ENCODE measurements at places on chromosomes 1 and 21. TPM values are rescaled to one million over a fixed set of nuclear protein-coding genes. Genes with fewer than 3 reads are reported as not detected.
A peak's percentile ranks its signal among the peaks of the same experiment; 100 is the strongest.

DNA sequence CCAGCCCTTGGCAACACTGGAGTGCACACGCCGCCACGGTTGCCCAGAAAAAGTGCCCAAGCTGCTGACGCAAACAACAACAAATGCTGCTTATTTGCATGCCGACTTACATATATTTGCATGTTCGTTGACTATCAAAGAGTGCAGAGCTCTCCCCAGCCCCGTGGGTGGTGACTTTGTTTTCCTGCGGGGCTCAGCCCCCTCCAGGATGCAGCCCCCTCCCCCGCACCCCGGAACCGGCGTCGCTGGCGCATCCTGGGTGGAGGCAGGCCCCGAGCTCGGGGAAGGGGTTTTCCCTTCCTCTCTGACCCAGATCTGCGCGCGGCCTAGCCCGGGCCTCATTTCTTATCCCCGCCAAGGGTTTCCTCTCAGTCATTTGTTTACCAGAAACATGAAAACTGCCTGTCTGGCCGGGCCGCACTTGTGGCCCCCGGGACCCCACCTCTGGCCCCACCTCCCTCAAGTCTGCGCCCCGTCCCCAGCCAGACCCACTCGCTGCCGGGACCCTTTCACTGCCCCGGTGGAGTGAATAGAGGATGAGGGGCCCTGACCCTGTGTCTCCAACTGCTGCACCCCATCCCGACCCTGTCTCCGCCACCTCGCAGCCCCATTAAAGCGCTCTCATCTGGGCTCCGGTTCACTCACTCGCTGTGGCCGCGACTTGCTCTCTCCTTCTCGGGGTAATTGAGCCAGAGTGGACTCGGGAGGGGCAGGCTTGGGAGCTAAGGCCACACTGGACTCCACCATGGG is 5.5 kb downstream of the TNFRSF25 start:
- DNase-seq, result no peak

GRCh38 chr1:202274611-202275010 is 67.1 kb downstream of the UBE2T start:
- DNase-seq, result no peak

- no peak for DNase-seq
These were observed 29.4 kb upstream of the MX1 start for GRCh38 chr21:41396558-41397075.

GRCh38 chr1:181701891-181702290 is 218.6 kb downstream of the CACNA1E start:
- no peak for DNase-seq

- peak; percentile 98 for DNase-seq
These were observed 14.0 kb upstream of the UMODL1 start for GRCh38 chr21:42056996-42057689.

DNA sequence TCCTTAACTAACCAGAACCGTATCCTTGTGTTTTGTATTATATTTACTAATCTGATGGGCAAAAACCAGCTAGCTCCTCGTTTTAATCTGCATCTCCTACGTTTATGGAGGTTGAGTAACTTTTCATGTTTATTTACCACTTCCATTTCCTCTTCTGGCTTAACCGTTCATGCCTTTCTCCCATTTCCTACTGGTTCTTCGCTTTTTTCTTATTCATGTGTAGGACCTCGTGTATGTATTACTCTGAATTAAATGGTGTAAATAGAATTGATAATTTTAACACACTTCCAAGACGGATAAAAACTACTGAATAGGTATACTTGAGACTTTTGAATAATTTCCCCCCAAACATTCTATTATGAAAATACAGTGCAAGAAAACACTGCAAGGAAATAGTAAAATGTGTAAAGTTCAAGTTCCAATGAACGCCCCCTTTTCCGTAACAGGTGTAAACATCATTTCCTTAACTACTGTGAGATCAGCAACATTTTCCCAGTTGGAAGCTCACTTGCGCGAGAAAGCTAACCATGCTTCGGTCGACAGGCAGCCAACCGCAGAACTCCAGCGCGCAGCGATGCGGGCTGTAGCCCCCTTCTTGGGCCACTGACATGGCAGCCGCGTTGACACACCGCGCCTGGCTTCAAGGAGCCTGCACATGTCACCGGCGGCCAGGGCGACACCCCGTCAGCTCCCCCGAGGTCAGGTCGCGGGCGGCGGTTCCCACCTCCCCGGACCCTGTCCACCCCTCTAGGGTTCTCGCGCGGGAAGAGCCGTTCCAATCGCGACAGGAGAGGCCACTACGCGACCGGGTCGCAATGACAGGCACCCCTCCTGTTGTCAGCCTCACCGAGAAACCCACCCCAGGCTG is 816 bp downstream of the EDEM3 start:
- DNase-seq, result peak; percentile 31

DNA sequence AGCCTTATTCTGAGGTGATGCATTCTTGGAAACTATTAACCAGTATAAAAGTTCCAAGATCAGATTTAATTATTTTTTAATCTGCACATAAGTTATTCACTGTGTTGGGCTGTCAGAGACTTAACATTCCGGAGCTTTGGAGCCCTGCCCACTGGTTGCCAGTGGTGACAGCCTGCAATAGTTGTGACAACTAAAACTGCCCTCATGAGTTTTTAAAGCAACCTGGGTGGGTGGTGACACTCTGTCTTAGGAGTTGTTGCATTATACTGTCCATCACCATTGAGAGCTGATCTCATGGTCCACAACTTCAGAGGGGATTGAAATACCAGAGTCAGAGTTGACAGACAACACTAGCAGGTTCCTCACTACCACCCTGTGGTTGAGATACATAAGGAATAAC is 653.9 kb upstream of the USP24 start:
- peak; percentile 23 for DNase-seq

- DNase-seq, result peak; percentile 29
These were observed 95.9 kb upstream of the CCDC190 start for GRCh38 chr1:162956922-162957321.

GRCh38 chr21:38938343-38938742 is 132.6 kb downstream of the ETS2 start:
- no peak for DNase-seq

GRCh38 chr1:23960291-23961020 is 828 bp downstream of the PNRC2 start:
- DNase-seq, result peak; percentile 39

DNA sequence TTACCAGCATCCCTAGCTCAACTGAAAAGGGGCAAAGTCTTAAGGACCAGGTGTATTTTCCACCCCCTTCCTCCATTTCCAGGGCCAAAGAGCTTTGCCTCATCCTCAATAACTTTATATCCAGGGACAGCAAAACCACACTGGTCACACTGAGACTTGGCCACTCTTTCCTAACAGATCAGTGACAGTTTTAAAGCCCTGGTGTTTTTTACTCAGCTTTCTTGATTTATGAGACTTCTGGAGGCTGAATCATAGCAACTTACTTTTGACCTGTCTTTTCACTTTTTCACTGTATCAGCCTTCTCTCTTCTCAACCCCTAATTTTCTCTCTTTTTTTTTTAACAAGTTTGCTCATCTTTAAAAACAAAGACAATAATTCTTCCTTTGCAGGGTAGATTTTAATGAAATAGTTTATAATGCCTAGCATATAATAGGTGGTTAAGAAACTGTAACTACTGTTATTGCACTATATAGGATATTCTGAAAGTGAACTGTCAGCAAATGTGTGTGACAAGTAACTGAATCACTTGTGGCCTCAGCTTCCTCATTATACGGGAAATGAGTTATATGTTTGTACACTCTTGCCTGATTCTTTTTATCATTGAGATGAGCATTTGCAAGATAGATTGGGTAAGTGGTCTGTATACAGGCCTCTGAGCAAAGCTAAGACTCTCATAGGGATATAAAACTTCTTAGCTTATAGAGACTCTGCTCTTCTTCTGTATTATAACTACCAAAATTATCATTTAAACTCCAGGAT is 19.7 kb upstream of the DYNLT5 start:
- no peak for DNase-seq

DNA sequence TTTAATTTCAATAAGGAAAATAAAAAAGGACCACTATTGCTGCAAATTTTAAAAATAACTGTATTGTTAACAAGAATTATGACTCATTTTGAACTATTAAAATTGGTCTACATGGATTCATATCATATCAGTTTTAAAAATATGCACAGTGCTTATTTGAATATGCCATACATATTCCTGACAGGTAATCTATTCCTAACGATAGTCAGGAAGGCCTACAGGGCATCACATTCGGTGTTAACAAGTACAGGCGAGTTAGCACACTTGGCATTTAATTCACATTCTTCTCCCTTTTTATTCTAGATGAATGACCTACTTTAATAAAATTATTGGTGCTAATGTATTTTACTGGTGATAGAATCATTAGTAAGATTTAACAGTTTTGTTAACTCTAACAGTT is 174.6 kb downstream of the USH2A start:
- DNase-seq, result no peak

DNA sequence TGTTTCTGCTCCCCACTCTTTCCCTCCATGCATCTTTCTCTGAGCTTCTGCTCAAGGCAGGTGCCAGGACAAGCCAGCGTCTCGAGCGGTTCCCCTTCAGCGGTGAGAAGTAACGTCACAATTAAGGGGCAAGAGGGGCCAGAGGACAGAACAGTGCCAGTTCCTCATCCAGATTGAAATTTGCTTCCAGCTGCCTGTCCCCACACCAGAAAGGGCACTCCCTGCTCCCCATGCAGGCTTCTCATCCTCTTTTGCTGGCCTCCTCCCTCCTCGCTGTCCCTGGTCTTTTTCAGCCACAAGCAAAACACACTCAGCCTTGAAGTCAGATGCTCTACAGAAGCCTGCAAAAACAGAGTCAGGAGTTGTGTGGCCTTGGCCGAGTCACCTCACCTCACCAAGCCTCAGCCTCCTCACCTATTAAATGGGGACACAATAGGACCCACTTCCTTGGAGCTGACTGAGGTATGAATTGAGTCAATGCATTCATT is 35.0 kb upstream of the ECE1 start:
- DNase-seq, result no peak

- peak; percentile 97 for DNase-seq
These were observed 1.0 kb upstream of the S100A2 start for GRCh38 chr1:153566414-153567371.

GRCh38 chr1:214453109-214453722 is 98.2 kb downstream of the PTPN14 start:
- peak; percentile 73 for DNase-seq

DNA sequence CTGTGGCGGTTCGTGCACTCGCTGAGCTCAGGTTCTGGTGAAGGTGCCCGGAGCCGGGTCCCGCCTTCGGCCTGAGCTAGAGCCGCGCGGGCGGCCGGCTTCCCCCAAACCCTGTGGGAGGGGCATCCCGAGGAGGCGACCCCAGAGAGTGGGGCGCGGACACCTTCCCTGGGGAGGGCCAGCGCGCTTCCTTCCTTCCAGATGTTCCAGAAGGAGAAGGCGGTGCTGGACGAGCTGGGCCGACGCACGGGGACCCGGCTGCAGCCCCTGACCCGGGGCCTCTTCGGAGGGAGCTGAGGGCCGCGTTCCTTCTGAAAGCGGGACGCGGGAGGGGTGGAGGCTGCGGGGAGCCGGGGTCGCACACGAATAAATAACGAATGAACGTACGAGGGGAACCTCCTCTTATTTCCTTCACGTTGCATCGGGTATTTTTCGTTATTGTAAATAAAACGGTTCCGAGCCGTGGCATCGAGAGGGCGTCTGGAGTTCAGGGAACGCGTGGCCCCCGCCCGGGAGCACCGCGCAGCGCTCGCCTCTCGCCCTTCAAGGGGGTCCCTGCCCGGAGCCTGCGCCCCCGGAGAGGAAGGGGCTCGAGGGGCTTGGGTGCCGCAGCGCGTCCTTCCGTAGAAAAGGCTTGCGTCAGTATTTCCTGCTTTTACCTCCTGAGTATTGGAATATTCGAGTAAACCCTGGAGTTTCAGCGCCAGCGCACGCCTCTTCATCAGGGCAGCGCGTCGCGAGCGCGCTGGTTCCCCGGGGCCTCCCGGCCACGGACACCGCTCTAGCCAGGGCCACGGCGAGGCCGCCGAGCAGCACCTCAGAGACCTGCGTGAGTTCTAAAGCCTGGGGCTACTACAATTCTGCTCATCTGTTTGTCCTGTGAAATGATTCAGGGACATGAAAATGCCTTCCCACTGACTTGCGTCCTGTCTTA is 11.5 kb downstream of the YBEY start:
- no peak for DNase-seq

- no peak for DNase-seq
These were observed 32.0 kb upstream of the C1orf185 start for GRCh38 chr1:51070011-51070410.

- DNase-seq, result peak; percentile 10
These were observed 2.1 kb downstream of the DHDDS start for GRCh38 chr1:26434161-26434752.

- DNase-seq, result no peak
These were observed 90.0 kb downstream of the ASH1L start for GRCh38 chr1:155472491-155473083.

The PRMT2 gene
- 106 TPM for total RNA-seq

The RNU1-3 gene
- 1,356 TPM for total RNA-seq

The CHI3L1 gene
- total RNA-seq, result 0.34 TPM

The TAL1 gene
- total RNA-seq, result 0.17 TPM

The FLG2 gene
- not detected for total RNA-seq

The DNASE2B gene
- not detected for total RNA-seq

The DMRTA2 gene
- total RNA-seq, result not detected

The FNDC10 gene
- total RNA-seq, result 8.7 TPM

The SPRR4 gene
- not detected for total RNA-seq
